ENCODE measurements at places on chromosomes 6 and 20.

GRCh38 chr6:46648869-46649492 is 3.6 kb downstream of the CYP39A1 start:
- peak; percentile 9 for DNase-seq

- DNase-seq = no peak
Observed at GRCh38 chr20:46723039-46723438, 13.6 kb downstream of the SLC2A10 start.

DNA sequence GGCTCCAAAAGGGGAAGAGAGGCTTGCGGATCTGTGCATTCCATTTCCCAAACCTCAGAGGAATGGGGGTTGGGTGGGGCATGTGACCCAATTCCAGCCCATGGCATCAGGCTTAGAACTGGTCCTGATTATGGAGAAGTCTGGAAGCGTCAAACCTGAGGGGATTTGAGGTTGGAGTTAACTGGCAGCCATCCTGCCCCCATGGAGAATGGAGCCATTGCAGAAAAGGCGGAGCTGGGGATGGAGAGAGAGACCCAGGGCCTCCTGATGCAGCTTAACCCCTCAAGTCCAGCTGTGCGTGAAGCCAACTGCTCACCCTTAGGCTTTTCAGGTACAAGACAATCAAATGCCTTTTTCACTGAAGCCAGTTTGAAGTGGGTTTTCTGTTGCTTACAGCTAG is 9.9 kb upstream of the SDCBP2 start:
- no peak for DNase-seq

GRCh38 chr20:17941087-17941825 is 27.3 kb downstream of the SNX5 start:
- DNase-seq = no peak

DNA sequence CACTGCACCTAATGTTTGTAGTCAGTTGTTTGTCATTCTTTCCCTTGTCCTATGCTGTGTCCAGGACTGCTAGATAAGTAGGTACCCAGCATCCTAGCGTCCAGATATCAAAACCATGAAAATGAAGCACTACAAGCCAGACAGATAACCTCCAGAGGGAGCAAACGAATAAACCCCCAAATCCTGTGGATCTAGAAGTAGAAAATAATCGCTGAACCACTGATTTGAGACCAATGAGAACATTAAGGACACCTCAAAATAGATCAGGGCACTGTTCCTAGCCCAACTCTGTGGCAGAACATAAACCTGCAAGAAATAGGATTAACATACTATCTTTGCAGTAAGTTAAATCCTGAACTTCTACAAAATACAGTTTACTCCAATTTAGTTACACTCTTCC is 1.1 kb upstream of the KLHL32 start:
- no peak for DNase-seq
